DMS153 (cell line): ENCODE measurements at places on chromosomes 2 and 18.

DNA sequence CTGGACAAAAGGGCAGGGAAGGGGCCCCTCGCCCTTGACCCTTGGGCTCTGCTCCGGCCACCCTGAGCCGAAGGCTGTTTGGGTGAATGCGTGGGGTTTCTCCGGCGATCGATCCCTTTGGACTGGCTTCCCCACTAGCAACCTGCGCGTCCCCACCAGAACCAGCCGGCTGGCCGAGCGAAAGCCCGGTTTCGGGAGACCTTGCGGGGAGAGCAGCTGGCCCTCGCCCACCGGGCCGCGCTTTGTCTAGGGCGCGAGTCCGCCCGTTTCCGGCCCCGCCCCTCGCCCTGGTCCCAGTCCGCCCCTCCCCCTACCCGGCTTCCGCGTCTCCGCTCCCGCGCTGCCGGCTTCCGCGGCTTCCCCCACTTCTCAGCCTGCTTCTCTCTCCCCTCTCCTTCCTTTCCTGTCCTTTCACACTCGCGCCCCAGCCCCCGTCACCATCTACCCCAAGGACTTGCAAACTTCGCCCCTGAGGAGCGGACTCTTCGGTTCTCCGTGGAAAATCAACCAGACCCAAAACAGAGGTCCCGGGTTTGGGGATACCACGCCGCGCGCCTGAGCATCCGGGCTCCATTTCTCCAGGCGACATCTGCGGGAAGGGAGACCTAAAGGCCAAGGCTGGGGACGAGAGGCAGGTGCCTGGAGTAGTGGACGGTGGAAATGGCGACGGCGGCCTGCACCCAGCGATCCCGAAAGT is 48.0 kb upstream of the ATP6V1B1 start:
- DNase-seq: peak; percentile 63

GRCh38 chr2:20188851-20189250 is 36.1 kb downstream of the SDC1 start:
- DNase-seq: no peak

- no peak for DNase-seq
Measured at GRCh38 chr2:231545105-231545902, 15.1 kb upstream of the NMUR1 start.

DNA sequence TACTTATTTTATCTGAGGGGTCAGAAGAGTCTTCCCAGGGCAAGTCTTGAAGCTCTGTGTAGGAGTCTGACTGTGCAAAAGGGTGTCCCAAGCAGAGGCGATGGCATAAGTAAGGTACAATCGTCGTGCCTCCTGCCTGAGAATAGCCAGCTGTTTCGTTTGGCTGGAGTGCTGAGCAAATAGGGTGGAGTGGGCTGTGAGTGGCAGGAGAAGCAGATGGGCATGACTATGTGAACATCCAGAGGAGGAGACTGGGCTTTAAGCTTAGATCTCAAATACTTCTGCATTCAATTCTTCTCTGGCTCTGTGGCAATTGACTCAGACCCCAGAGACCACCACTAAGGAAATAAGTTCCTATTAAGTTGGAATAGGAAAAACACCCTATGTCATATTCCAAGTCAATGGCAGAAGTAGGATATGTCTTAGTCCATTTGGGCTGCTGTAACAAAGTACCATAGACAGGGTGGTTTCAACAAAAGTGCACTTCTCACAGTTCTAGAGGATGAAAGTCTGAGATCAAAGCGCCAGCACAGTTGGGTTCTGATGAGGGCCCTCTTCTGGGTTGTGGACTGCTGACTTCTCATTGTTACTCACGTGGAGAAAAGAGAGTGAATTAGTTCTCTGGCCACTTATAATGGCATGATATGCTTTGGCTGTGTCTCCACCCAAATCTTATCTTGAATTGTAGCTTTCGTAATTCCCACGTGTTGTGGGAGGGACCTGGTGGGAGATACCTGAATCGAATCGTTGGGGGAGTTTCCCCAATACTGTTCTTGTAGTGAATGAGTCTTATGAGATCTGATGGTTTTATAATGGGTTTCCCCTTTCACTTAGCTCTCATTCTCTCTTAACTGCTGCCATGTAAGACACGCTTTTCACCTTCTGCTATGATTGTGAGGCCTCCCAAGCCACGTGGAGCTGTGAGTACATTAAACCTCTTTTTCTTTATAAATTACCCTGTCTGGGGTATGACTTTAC is 120.2 kb downstream of the LPIN1 start:
- peak; percentile 23 for DNase-seq

DNA sequence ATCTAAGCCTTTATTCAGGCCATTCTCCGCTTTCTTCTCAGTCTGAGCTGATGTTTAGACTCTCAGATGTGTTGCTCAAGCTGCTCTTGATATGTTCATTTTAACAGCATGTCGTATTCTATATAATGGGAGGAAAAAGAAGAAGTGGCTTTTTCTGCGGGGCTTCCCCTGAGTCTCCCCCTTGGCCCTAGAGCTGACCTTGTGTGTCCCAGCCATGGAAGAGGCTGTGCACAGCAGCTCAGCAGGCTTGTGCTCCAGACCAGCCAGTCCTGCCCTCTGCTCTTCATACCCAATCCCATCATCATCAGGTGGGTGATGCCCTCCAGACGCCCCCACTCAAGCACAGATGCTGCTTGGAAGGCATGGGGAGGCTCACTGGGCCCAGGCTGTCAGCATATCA is 155.1 kb upstream of the CELF4 start:
- no peak for DNase-seq
